Stimulated activated naive CD8-positive, alpha-beta T cell treated with anti-CD3 and anti-CD28 coated beads, Interleukin-15, amount 100 ng/mL, for 72 hours (primary cell): ENCODE measurements at places on chromosomes 12 and 14.

DNA sequence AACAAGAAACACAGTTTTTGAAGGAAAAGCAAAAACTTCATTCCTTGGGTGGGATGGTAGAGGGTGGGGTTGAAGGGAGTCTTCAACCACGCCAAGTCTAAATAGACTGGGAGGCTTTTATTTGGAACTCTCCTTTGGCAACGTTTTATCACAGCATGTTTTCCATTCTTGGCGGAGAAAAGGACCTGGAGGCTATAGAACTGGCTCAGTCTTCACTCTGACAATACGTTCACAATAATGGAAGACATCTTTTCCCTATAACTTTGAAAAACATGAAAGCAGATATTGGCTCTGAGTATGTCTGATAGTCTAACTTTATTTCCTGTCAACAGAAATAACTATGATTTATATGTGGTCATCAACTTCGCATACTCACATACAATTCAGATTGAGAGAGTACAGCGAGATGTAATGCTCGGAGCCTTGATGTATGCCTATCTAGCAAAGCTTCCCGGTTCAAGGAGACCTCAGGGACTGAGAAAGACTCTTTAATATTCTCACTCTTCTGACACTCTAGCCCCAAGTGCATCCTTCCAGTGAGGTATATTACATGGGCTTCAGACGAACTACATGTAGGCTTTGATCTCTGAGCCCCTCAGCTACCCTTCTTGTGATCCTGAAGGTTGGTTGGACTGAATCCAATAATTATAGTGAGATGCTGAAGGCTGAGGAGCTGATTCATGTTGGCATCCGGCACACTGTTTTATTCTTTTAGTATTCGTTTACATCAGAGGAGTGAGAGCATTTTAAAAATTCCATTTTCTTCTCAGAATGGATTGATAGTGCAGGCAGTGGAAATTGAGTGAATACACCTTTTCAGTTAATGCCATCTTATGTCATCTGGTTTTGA lies 14.0 kb downstream of the TMEM30B start:
- DNase-seq: no peak

DNA sequence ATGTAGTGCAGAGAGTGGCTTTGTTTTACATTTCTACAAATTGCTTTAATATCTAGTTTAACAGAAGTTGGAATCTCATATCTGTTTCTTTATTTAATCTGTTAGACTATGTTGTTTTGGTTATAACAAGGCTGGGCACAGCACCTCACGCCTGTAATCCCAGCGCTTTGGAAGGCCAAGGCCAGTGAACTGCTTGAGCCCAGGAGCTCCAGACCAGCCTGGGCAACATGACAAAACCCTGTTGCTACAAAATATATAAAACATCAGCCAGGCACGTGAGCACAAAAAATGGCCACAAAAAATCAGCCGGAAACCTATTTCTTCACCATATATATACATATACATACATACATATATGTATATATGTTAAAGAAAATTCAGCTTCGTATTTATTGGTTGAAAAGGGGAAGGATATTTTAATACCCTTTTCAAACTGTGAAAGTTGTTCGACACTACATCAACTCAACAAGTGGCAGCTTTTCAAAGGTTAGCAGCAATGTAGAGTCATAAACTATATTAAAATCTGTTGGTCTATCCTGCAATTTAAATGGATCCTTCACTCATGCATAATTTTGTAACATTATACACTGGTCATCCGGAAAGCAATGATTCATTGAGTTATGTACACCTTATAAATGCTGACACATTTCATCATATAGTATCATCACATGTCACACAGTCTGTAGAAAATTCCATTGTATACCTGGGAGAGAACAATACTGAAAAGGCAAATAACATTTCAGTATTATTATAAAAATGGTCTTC lies 7.1 kb downstream of the NR2C1 start:
- DNase-seq: no peak

- no peak for DNase-seq
These were observed 240.5 kb downstream of the TMEM132C start for GRCh38 chr12:128507470-128507869.

GRCh38 chr14:44833376-44834060 lies 128.2 kb downstream of the KLHL28 start:
- no peak for DNase-seq

DNA sequence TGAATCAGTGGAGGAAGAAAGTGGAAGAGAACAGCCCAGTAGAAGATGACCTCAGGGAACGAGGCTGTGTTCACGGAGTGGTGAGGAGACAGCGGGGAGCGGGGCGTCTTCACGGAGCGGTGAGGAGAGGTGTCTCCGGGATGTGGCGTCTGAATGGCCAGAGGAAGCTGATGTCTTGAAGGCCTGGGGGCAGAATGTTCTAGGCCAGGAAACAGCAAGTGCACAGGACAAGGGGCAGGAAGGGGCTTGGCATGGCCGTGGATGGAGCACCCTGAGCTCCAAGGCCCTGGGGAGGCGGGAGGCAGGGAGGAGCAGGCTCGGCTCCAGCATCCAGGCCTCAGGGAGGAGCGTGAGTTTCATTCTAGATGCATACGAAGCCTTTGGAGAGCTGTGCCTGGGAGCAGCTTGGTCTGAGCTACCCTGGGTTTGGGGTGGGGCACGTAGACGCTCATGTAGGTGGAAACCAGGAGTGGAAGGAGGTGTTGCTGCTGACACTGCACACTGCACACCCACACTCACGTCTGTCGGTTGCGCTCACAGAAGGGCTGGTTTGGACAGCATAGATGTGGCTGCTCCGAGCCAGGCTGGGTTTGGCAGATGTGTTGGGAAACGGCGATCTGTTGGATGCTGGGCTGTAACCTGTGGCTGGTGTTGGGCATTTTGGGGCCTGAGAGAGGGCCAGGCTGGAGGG lies 131.6 kb downstream of the ADGRD1 start:
- no peak for DNase-seq

GRCh38 chr14:35419429-35419841 lies 14.9 kb upstream of the NFKBIA start:
- no peak for DNase-seq

GRCh38 chr12:85394065-85394464 lies 114.0 kb downstream of the ALX1 start:
- DNase-seq: no peak

- no peak for DNase-seq
These were observed 3.8 kb downstream of the COPZ1 start for GRCh38 chr12:54328595-54329337.

- DNase-seq: no peak
These were observed 6.8 kb upstream of the ACVR1B start for GRCh38 chr12:51944608-51945233.

- no peak for DNase-seq
These were observed 4.7 kb upstream of the PFDN5 start for GRCh38 chr12:53290661-53291060.

- no peak for DNase-seq
These were observed 53.9 kb downstream of the MDM2 start for GRCh38 chr12:68861890-68862289.

- DNase-seq: no peak
These were observed 213.2 kb upstream of the DIO3 start for GRCh38 chr14:101347893-101348777.

DNA sequence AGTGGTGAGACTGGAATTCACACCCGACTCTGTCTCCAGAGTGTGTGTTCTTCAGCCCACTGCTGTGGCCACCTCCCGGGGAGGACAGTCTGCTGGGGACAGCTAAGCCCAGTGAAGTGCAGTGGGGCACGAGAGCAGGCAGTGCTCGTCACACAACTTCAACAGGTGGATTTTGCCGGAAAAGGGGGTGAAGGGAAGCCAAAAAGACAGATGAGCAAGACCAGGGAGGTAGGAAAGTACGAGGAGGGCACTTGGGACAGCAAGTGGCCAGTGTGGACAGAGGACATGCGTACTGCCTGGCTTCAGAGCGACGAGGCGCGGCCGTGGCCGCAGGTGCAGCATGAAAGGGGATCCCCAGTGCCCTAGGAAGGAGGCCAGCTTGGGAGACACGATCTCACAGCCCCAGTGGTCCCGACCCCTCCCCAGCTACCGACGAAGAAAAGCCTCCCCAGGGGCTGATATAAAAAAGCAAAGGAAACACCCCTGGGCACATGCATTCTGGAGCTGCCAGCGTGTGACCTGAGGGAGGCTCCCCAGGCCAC lies 96.1 kb downstream of the FBXL14 start:
- no peak for DNase-seq

DNA sequence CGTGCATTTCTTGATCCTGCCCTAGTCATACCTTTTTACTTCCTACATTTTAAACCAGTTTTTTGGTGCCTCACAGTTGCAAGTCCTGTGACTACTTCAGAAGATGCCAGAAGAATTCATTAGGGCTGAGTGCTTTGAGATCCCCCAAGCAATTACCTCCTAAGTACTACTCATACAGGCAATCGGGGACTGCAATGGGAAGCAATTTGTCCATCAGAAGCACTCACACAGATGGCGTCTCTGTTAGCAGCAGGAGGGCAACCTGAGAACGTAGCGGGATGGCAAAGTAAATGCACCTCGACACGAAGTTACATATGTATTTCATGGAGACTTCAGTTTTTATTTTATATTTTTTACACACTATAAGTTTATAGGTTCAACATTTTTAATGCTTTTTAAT lies 188.3 kb downstream of the CAPZA3 start:
- DNase-seq: no peak

DNA sequence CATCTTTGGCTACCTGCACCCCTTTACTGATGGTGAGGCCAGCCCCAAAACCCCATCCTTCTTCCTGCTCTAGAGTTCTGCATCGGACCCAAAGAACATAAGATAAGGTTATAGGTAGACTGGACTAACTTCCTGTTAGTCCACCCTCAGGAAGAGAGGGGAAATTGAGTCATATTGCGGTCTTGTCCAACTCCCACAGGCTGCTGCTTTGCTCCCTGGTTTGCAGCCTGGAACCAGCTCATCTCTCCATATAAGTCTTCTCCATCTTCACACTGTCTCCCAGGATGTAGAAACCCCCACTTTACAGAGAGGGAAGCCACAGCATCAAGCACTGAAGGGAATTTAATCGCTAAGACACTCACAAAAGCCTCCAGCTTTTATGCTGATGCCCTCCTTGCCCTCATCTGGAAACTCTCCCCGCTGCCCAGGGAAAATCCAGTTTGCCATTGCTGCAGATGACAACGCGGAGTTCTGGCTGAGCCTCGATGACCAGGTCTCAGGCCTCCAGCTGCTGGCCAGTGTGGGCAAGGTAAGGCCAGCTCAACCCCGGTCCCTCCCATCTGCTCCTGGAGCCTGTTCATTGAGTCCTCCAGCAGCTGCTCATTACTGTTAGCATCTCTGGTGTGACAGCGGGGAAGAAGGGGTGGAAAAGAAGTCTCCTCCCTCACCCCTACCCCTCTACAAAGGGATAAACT lies 85.3 kb downstream of the B4GALNT3 start:
- DNase-seq: no peak
